GM20000 (cell line): ENCODE measurements at places on chromosomes 11 and 22.

DNA sequence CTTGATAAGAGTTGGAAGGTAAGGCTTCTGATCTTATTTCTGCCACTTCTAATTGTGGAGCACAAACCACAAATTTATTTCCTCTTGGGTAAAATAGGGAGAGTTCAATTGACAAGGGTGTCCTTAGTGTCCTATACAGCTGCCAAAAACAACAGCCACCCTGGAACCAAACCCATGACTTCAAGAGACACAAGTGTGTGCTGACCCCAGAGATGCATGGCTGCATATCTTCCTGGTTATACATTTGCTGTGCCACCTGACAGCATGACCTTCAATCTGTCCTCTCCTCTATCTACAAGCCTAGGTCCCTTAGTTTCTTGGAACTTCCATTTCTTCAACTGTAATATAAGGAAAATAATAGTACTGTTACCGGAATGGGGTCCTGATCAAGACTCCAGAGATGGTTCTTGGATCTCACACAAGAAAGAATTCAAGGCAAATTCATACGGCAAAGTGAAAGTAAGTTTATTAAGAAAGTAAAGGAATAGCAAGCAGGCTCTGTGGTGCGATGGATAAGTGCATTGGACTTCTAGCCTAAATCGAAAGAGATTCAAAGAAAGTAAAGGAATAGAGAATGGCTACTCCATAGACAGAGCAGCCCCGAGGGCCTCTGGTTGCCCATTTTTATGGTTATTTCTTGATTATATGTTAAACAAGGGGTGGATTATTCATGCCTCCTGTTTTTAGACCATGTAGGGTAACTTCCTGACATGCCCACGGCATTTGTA, 15.5 kb upstream of the TMEM123 start:
- DNase-seq = no peak

DNA sequence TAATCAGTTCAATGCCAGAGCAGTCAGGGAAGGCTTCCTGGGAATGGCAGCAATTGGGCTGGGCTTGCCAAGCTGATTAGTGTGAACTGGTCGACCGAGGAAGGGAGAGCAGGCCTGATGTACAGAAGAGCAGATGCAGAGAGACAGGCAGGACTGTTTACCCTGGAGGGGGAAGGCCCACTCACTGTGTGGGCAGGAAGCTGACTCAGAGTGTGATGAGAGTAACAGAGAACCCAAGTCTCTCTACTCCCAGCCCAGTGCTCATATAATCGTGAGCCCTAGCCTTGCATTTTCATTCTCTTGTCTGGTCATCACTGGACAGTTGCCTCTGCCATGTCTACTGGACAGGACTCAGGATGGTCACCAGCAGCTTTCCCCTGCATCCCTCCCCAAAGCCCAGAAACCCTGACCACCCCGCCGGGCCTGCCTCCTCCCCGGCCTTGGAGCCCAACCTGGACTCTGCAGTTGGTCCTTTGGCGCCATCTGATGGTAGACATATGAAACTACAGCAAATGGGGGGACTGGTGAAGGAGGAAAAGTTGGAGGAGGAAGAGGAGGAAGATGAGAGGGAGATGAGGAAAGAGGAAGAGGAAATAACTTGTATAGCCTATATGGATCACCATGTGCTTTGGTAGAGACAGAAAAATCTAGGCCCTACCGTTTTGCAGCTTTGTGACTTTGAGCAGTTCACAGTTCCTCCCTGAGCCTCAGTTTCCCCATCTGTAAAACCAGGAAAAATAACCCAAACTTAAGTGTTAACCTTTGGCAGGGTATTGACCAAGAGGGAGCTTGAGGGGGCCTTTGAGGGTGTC, 43.4 kb upstream of the PRDM11 start:
- DNase-seq = peak; percentile 68

DNA sequence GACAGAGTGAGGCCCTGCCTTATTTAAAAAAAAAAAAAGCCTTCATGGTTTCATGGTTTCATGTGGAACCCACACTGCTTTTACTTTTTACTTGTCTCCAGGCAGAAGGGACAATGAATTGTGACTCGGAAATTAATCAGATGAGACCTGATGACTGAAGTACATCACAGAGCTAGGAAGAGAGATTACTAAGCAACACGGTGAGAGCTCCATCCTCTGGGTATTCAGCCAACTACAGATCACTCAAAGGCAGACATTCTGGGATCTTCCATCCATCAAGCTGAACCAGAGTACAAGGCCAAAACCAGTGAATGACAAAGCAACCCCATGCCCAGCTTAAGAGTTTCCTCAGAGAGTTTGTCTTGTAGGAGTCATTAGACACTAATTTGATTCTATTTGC, 433.2 kb downstream of the SOX6 start:
- DNase-seq = no peak

DNA sequence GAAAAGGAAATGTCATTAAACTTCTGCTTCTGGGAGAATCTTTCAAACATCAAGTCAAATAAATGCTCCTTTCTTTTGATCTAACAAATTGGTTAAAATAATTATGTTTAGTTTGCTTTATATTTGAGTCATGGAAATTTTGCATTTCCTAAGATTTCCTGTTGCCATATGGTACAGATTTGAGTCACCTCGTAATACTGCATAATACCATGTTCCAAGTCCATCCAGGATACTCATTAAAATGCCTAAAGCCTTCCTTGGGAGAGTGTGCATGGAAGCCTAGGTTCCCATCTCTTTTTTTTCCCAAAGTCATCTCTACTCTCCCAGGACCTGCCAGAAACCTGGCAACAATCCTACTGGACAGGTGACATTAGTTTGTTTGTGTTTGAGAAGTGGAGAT, 4.2 kb downstream of the OR9I1 start:
- DNase-seq = no peak

- DNase-seq = no peak
Measured at GRCh38 chr11:116716621-116717020, 56.2 kb downstream of the BUD13 start.

DNA sequence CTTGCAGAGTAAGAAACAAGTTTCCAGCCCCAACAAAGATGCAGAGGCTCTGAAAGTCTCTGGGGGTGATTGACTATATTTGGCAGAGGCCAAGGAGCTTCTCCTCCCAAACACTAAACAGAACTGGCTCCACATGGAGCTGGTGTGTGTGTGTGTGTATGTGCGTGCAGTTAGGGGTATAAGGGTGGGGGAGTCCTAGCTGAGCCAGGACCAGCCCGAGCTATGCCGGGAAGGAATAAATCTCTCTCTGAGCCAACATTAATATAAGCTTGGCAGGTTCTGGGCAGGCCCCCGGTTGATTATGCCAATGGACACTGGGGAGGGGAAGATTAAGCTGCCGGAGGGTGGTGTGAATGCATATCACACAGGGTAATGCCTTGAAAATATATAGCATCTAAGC, 324.2 kb downstream of the MIAT start:
- no peak for DNase-seq
